ENCODE measurements at places on chromosomes 5 and 9. TPM values are rescaled to one million over a fixed set of nuclear protein-coding genes. Genes with fewer than 3 reads are reported as not detected.
A peak's percentile ranks its signal among the peaks of the same experiment; 100 is the strongest.

DNA sequence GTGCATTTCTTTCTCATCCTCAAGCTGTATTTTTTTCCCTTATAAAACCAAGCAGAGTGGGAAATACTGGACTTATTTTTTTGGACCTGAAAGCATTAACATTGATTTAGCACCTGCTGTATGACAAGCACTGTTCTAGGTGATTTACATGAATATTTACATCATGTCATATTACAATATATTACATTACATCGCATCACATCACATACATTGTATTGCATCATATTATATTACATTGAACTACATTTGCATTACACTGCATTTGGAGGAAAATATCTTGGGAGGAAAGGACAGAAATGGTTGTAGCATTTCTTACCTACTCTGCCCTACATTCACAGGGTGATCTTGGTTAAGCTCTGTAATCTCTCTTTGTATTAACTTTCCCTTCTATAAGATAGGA lies 11.2 kb upstream of the PDCD1LG2 start:
- DNase-seq, result no peak

DNA sequence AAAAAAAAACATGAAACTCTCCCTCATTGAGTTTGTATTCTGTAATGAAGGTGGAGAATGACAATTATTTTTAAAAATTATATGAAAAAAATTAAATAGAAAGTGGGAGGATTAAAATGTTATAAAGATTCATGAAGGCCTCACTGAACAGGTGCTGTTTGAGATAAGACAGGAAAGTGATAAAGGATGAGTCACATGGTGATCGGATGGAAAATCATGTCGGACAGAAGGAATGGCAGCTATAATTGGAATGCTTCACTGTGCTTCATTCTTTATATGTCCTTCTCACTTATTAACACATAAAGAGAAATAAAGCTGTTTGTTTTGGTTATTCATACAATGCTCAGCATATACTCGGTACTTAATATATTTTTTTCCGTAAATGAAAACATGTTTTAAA lies 464.5 kb upstream of the RGMB start:
- DNase-seq, result peak; percentile 60

The RHOBTB3 gene
- total RNA-seq, result 120 TPM

DNA sequence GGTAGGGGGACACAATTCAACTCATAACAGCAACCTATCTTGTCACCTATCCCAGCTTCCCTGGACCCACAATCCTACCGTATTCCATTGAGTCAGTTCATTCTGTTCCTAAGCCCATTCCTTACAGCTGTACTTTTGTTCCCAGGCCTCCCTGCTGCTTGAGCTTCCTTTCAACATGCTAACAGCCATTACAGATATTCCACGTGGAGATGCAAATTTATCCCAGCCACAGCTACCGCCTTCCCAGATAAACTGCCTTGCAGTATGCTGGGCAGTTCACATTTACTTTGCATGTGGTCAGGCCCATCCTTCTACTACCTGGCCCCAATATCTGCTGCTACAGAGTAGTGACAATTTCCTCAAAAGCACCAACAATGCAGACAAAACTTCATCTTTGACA lies 23.0 kb downstream of the RIGI start:
- DNase-seq, result no peak

GRCh38 chr9:92158097-92158601 lies 42.9 kb upstream of the SPTLC1 start:
- DNase-seq, result no peak

GRCh38 chr5:60287174-60287771 lies 393.7 kb upstream of the PDE4D start:
- DNase-seq, result peak; percentile 7

DNA sequence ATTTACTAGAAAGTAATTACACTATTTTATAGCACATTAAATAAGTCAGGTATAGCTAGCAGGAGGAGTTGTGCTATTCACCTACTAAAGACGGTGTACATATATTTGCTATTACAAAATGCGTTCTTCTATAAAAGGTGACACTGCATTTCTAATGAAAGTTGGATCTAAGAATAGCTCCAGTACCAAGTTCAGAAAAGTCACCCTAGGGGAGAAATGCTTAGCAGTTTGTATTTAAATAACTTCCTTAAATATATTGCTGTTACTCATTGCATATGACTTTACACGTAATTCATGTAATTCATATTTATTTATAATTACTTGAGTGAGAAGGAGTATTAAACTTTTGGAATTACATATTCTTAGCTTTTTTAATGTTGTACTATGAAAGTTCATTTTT lies 7.0 kb upstream of the SUB1 start:
- no peak for DNase-seq

The IFNA2 gene
- not detected for total RNA-seq

- DNase-seq, result no peak
Measured at GRCh38 chr5:39498278-39498952, 73.6 kb upstream of the DAB2 start.

DNA sequence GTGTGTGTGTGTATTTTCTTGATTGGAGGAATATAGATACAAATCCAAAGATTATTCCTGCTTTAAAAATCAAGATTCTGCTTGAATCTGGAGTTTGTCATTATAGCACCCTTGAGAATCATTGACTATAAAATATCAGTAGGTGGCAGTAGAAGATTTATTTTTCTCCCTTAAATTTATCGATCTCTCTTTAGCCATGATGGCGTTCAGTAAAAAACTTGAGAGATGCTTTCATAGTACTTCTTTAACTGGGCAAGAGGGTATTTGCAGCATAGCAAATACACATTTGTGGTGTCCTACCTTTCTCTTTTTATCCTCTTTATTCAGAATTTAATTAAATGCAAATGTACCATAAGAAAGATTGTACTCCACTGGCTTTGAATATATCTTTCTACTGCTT lies 307.7 kb downstream of the ADGRV1 start:
- no peak for DNase-seq
